ENCODE measurements at places on chromosomes 3 and 15.

GRCh38 chr3:18812316-18812715, 336.0 kb upstream of the KCNH8 start:
- DNase-seq: no peak

DNA sequence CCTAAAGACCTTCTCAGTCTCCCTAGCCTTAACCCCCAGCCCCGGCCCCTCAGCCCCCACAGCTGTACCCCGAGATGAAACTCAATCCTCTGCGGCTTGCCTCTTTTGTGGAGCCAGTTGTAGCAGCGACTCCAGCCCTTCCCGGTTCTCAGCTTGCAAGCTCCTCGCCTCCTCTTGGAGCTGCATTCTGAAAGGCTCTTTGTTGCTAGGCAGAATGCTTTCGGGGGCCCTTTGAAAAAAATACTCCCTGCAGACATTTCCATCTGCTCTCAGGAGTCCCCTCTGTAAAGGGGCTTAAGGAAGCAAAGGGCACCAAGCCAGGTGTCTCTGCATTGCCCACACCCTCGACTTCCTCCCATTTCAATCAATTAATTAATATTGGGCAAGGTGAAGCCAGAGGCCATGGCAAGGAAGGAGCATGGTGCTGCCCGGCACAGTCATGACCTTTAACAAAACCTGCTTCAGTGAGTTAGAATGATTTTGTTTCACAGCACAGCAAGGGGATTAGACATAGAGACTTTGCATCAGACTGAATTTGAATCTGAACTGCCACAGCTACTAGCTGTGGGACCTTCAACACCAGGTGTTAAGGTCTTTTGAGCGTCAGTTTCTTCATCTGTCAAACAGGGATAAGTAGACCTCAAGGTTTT, 65.5 kb downstream of the SRGAP3 start:
- DNase-seq: no peak

- no peak for DNase-seq
These were observed 16.4 kb downstream of the SLC24A1 start for GRCh38 chr15:65638109-65638508.

GRCh38 chr3:154131830-154132229, 10.6 kb downstream of the ARHGEF26 start:
- no peak for DNase-seq

- DNase-seq: no peak
These were observed 42.8 kb upstream of the CGNL1 start for GRCh38 chr15:57333487-57333886.

DNA sequence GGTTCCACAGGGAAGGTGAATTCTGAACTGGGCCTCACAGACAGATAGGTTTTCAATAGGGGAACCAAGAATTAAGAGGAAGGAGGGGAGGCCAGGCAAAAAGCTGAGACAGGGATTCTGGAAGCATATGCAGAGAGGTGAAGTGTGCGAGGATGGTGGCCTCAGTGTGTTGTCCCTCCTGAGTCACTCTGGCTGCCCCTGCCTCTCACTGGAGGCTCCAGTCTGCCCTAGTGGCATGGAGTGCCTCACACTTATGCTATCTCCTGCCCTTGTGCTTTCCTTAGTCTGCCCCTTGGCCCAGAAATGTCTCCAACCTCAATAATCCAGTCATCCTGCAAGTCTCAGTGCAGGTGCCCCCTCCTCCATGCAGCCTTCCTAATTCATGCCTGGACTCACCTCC, 32.2 kb upstream of the RBP1 start:
- no peak for DNase-seq

DNA sequence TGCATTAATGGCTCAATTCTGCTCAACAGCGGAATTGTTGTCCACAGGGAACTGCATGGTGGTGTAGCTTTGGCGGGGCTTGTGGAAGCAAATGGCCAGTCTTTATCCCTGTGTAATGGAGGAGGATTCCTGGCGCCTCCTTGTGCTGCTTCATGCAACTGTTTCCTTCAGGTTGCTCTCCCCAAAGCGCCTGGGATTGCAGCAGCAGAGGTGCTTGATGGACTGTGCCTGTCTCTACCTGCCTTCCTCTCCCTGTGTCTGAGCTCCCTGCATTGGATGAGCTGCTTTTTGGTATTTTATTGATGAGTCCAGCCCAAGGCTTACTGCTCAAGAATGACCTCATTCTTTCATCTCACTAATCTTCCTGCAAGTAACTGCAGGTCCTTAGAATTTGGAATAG, 72.9 kb upstream of the NDN start:
- no peak for DNase-seq

GRCh38 chr3:159795681-159796175, 192.9 kb upstream of the IL12A start:
- no peak for DNase-seq

GRCh38 chr3:171956181-171956683, 83.1 kb upstream of the FNDC3B start:
- no peak for DNase-seq

DNA sequence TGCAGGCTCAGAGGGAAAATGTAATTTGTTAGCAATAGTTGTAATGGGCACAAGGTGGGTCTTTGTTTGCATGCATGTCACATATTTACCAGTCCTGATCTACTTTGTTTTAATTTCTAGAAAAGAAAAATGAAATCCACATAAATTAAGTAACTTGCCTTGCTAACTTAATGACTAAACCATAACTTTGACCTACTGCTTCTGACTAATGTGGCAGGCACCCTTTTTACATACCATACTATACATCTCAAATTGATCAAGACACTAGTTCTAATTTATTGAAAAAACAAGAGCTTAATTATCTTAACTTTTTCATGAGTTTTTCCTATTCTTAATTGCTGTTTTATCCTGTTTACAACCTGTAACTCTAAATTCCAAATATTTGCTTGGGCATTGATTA, 93.2 kb downstream of the ATP11B start:
- DNase-seq: no peak

DNA sequence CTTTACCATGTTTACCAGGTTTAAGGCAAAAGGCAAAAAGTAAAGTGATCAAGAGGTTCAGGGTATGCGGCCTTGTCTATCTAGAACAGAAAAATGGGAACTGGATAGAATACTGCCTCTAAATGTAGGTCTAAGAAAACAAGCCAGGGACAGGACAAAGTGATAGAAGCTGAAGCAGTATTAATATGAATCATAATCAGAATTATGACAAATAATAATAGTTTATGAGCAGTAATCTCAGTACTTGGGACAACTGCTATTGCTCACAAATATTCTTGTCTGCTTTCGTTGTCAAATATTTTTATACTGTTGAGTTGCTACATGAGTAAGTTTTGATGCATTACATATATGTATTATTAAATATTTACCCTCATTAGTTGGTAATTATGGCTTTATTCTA, 356.9 kb upstream of the RBMS3 start:
- no peak for DNase-seq

DNA sequence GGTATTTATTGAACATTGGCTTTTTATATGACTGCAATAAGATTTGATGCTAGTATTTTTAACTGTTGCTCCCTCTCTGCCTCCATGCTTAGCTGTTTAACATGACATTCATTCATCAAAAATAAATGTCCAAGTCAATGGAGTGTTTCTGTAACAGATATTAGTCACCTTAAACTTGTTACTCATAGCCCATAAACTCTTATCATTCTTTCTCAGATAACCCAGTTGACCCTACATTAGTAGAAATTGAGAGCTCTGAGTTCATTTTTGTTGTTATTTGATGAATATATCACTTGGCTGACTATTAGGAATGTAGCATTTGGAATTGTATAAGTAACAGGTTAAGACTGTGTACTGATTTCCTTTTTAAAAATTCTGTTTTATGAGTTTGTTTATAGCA, 201.1 kb downstream of the UBE2E2 start:
- DNase-seq: no peak

- DNase-seq: peak; percentile 11
These were observed 75.7 kb upstream of the GADL1 start for GRCh38 chr3:30970183-30970582.

DNA sequence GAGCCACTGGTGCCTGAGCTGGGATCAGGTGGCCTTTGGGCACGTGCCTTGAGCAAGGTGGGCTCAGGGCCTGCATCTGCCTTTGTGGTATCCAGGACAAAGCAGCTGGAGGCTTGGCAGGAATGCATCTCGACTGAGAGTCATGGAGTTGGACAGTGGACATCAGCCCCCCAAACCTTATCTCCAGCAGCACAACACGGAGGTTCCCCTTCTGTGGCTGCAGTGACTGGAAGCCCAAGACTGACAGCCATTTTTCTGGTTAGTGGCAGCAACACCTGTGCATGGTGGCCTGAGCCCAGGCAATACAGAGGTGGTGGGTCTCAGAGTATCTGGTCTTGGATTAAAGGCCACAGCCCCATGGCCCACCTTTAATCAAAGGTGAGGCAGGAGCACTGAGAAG, 27.8 kb upstream of the TSEN2 start:
- no peak for DNase-seq

DNA sequence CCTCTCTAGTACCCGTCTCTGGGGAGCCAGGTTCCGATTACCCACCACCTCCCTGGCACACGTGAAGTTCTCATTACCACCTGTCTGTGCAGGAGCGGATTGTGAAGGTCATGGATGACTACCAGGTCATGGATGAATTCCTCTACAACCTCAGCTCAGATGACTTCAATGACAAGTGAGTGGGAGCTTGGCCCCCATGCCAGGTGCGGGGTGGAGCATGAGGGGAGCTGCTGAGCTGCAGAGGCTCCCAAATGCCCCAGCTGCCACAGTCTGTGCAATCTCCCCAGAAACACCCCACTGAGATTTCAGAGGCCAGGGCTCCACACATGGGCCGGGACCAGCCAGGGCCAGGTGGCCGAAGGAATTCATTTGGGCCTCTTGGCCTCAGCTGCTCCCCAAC, 34.3 kb downstream of the DNAH1 start:
- no peak for DNase-seq

- peak; percentile 90 for DNase-seq
These were observed 36.0 kb upstream of the TIMP4 start for GRCh38 chr3:12194669-12195161.

- no peak for DNase-seq
These were observed 11.0 kb upstream of the PIK3CB start for GRCh38 chr3:138845771-138846173.

DNA sequence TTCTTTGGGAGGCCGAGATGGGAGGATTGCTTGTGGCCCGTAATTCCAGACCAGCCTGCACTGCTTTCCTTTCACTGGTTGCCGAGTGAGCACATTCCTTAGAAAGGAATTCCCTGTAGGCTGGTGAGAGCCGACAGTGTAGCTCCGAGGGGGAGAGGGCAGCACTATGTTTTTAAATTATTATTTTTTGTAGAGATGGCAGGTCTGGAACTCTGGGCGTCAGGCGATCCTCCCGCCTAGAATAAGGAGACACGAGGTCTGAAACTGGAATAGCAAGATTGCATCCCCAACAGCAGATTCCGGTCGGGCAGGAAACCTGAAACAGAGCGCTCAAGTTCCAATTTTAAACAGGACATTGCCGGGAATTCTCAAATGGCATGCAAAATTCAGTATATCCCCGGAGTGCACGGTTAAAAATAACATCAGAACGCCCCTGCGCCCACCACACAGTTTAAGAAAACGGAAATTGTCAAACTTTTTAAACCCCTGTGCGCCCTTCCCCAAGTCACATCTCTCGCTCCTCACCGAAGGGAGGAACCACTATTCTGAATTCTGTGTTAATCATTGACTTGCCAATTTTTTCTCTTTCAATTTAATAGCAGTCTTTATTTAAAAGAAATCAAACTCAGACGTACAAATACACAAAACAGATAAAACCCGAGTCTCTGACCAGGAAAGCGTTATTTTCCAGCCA, 643 bp upstream of the RNU5B-1 start:
- DNase-seq: peak; percentile 49

Data from SW480 (cell line).